ENCODE measurements at places on chromosomes 7 and 10.

- DNase-seq: no peak
These were observed 202.8 kb downstream of the IPMK start for GRCh38 chr10:58064714-58065528.

DNA sequence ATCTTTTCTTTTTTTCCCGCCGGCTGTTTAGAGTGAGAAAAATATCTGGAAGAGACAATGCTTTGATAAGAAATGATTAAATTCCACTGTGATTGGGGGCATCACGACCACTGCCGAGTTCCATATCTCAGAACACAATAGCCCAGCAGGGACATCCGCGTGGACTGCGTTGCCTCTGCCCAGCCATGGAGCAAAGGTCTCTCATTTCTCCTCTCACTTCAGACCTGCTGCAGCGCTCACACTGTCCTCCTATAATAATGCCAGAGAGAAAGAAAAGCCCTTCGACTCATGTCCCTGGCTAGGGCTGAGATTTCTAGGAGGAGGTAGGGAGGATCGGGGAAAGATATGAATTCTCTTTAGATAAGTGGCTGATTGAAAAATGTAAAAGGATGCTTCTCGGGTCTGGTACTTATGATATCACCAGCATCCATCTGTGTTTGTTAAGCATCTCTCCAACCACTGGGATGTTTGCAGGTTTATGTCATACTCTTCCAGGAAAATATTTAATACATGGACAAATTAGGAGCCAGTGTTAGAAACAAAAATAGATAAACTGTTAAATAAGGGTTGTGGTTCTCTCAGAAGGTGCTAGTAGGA lies 472.9 kb upstream of the AKR1E2 start:
- DNase-seq: no peak

- DNase-seq: no peak
These were observed 57.0 kb downstream of the CALD1 start for GRCh38 chr7:134836447-134836846.

DNA sequence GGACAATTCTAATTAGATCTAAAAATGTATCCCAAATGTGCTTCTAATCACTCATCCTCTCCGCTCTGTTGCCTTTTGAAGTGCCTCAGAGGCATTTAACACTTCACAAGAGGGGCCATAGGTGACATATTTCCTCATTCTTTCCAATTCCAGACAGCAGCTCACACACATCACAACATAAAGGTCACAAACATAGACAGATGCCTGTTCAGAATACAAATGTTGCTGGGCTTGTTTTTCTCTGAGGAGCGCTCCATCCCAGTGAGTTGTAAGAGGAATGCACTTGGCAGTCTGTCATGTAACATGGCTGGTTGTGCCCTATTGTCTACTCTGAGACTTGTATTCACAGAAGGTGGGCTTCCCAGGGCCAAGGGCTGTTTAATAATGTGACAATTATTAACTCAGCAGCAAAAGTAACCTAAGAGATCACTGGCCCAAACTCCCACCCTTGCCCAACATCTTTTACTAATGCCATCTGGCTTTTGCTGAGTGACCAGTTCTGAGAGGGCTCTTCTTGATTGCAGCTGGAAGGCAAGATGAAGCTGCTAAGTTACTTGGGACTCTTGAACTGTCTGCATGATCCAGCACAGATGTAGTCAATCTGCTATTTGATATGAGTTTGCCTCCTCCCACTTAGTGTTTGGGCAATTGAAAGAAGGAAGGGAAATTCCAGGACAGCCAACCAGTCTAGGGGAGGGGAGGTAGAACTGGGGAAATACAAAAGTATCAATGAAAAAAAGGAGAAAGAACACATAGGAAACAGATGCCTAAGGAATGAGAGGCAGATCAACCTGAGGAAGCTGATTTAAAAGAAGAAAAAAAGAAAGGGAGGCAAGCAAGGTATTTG lies 13.6 kb downstream of the PON2 start:
- DNase-seq: no peak

DNA sequence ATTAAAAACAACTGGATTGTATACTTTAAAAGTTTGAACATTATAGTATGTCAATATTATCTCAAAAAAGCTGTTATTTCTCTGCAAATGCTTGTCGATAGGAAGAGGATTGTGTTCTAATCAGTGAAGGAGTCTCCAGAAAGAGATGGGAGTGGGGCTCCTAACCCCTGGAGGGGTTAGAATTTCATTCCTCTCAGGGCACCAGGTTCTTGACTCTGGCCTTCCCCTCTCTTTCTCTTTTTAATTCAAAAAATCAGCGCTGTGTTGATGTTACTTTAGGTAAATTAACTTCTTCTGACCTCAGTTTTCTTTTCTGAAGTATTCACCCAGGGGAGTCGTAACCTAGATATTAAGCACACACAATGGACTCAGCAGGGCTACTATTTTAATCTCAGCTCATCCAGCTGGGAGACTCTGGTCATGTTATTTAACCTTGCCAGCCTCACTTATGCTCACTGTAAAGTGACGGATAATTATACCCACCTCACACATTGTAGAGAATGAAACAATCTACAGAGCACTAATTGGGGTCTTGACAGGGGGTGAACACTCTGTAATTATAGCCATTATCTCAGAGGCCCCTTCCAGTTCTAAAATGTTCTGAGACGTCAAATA lies 59.4 kb downstream of the GCC1 start:
- no peak for DNase-seq

Data from SK-N-MC (cell line).